ENCODE measurements at places on chromosomes 1 and 21.

- DNase-seq, result no peak
Measured at GRCh38 chr1:96487394-96487793, 234.2 kb upstream of the PTBP2 start.

DNA sequence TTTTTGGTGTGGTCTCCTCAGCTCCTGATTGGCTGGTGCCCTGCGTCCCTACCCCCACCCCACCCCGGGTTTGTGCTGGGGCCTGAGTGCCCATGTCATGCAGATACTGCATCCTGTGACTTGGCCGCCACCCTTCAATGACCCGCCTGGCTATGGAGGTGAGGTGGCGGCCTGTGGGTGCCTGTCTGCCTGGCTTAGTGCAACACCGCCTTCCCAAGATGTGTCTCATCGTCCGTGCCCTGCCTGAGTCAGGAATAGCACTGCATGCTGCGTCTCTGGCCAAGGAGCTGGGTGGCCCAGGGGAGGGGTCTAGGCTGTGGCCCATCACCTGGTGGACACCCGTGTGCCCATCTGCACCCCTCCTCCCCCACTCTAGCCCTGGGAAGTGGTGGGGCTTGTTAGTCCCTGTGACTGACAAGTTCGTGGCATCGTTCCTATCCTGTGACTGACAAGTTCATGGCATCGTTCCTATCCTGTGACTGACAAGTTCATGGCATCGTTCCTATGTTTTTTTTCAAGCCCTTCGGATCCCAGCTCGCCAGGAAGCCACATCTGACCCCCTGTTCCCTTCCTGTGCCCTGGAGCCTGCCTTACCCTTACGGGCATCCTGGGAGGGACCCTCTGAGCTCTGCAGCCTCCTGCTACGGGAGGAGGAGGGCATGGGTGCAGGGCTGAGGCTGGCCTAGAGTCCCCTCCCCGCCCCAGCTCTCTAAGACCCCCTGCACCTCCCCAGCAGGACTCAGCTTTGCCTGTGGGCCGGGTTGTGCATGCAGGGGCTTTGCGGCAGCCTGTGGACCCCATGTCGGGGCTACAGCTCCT is 7.5 kb downstream of the SLX9 start:
- no peak for DNase-seq

- no peak for DNase-seq
Measured at GRCh38 chr1:45490121-45490625, 790 bp downstream of the TESK2 start.

DNA sequence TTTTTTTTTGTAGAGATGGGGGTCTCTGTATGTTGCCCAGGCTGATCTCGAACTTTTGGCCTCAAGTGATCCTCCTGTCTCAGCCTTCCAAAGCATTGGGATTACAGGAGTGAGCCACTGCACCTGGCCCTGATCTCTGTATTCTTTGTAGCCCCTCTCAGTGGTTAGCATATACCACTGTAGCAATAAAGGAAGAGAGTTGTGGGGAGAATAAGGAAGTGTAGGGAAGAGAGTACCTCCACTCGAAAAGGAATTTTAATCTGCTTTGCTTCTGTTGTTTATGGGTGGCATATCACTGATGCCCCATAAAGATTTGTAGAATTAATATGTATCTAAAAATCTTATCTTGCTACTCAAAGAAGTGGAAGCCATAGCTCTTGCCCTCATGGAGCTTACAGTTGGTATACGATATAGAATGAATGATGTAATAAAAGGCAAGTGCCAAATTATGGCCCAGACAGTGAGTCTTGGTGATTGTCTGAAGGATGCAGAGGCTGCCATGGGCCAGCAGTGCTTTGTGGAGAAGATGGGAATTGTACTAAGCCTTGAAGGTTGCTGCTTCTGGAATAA is 96.0 kb downstream of the CLIC6 start:
- DNase-seq, result no peak

GRCh38 chr1:231070758-231071444 is 30.8 kb upstream of the FAM89A start:
- DNase-seq, result no peak

DNA sequence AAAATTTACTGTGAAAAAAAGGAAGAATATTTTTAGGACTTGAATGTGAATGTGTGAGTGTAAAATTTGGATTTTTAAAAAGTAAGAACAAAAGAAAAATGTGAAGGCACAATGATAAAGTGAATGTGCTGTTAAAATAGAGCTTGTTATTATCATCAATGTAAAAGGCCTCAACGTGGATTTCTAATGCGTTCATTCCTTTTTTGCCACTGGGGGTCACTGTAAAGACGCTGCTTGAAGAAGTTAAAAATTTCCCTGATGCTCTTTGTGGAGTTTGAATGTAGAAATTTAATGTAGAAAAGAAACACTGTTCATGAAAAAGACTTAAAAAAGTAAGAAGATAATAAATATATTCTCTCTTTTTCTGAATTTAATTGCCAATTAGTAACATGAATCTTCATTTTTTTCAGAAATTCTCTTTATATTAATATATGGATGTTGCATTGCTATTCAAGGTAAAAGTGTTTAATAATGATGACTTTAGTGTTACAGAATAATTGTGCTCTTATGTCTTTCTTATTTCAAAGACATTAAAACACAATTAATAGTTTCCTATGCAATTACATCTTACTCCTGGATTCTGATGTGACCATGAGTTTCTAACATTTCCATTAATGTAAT is 161.5 kb downstream of the DNM3 start:
- DNase-seq, result no peak

DNA sequence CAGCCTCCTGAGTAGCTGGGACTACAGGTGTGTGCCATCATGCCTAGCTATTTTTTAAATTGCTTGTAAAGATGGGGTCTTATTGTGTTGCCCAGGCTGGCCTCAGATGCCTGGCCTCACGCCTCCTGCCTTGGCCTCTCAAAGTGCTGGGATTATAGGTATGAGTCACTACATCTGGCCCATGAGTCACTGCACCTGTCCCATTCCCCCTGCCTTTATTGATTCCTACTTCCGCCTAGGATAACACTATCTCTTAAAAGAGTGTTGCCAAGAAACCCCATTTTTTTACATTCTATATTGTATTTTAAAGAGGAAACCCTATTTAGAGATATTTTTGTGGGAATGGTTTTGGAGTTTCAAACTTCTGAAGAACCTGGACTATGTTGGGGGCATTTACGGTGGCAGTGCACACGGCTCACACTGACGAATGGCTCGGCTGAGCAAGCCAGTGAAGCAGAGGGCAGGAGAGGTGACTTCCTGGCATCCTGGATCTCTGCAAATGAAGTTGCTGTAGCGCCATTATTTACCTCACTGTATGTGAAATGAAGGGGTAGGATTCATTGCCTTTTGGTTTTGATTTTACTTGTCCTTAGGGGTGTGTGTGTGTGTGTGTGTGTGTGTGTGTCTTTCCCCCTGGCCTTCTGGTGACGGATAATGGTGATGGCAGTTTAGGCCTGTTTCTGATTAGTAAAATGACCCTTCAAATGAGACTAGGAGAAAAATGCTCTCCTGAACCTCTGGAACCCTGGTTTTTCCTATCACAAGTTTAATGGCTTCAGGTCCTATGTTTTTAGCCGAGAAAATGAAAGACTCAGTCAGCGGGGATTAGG is 22.5 kb downstream of the KIF26B start:
- no peak for DNase-seq

Measured in esophagus squamous epithelium (tissue), 5 donors.